ENCODE measurements at places on chromosomes 2 and 18. TPM values are rescaled to one million over a fixed set of nuclear protein-coding genes. Genes with fewer than 3 reads are reported as not detected.

Gene SP110
- 24.5 TPM for total RNA-seq

Gene UGGT1
- 50.3 TPM for total RNA-seq

Gene GPR35
- total RNA-seq, result 1.9 TPM

Gene ALPG
- not detected for total RNA-seq

Gene RAMP1
- total RNA-seq, result 21.8 TPM

Gene GRHL1
- total RNA-seq, result 18.0 TPM

Gene CYP27A1
- 20.5 TPM for total RNA-seq

Gene KLHL30
- 4.4 TPM for total RNA-seq

Gene AQP12B
- not detected for total RNA-seq

Gene TRAPPC8
- 38.7 TPM for total RNA-seq

Gene OR6B2
- not detected for total RNA-seq

Gene KCNS3
- 1.1 TPM for total RNA-seq

Gene ZEB2
- 329 TPM for total RNA-seq

Gene PKDCC
- total RNA-seq, result 289 TPM

Gene COL4A4
- total RNA-seq, result 0.45 TPM

Gene GPR17
- not detected for total RNA-seq

Gene ADGRF3
- 0.19 TPM for total RNA-seq

Gene LAMA3
- total RNA-seq, result 19.6 TPM

Gene PSME4
- 57.2 TPM for total RNA-seq

Gene MPV17
- total RNA-seq, result 61.9 TPM

Gene RAPGEF4
- total RNA-seq, result 10.4 TPM

Gene MAP3K19
- not detected for total RNA-seq

Gene ERMN
- 0.32 TPM for total RNA-seq

Gene ABCA12
- not detected for total RNA-seq

Gene LDLRAD4
- 39.6 TPM for total RNA-seq

Gene FOXI3
- total RNA-seq, result not detected

Gene OTOF
- total RNA-seq, result 0.26 TPM

Gene PLGLB2
- total RNA-seq, result 0.93 TPM

Measured in mesenteric fat pad (tissue), 1 donor.